ENCODE measurements at places on chromosomes 11 and 22.

DNA sequence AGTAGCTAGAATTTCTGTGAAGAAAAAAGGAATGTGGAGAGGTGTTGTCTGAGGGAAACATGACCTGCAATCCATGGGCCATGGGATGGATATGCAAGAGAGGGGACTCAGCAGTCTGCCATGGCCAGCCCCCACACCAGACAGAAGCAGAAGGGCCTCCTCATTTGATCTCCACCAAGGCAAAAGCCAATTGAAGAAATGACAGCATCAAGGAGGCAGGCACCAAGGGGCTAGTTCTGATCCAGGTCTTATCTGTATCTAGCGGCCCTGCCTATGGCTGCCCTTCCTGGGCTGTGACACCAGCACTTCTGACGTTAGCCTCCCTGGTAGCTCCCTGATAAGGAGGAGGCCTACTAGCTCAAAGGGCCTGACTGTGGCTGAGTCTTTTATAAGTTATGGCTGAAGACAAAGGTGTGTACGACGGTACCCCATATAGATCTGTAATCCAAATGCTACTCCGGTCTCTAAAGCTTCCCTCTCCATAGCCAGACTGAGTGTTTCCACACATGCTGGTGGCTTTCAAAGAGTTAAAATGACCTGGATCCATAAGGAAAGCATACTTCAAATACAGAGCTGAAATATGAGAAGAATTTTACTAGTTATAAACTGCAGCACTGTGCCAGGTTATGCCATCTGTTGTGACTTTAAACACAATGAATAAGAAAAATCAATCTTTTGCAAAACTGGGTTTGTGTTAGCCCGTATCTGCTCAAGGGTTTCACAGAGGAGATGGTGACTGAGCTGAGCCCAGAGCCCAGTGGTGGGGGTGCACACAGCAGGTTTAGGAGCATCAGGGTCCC, 34.4 kb downstream of the HIRA start:
- DNase-seq, result no peak

DNA sequence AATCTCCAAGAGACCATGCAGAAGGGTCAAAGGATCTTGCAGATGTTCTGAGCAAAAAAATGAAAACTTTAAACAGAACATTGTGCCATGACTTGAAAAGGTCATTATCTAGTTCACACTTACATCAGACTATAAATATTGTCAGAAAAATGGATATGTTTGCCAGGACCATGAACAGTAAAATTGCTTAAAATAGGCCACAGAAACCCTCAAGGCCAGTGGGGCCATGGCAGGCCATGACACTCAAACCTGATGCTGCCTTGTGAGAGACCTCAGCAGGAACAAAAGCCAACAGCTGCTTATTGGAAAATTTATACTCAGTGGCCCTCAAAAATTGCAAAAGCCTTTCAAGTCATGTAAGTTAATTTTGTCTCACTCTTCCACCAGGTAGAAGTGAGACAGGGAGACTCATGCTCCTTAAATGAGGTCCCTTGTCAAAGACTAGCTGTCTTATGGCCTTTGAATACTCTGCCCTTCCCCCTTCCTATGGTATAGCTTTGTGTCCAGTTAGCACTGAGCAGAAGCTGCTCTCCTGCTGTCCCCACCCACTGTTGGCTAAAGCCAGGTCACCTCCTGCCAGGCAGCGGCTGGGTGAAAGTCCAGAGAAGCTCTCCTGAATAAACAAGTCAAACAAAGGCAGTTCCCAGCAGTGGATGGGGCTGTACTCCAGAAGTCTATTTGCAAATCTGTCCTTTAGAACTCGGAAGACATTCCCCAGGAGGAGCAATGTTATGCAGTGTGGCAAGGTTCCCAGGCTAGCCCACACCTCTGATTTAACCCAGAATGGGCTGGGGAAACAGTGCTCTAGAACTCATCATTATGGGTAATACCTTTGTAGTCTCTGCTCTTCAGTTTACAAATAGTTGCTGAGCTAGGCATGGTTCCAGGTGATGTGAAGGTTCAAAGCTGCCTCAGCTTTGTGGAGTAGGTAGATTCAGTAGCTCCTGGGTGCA, 21.4 kb downstream of the ADM start:
- no peak for DNase-seq

DNA sequence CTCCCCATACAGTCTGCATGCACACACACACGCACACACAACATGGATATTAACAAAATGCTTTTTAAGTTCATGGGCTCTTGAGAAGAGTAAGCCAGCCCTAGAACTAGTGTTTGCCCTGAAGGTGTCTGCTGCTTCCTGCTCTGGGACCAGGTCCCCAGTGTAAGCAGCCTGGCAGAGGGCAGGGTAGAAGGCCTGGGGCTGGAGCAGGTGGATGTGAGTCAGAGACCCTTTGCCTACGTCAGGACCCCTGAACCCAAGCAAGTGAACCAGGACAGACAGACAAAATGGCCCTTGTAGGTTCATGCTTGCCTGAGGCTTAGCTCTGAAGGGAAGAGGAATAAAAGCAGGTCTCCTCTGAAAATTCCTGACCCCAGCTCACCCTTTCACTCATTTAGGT, 357.9 kb downstream of the TBC1D22A start:
- no peak for DNase-seq

DNA sequence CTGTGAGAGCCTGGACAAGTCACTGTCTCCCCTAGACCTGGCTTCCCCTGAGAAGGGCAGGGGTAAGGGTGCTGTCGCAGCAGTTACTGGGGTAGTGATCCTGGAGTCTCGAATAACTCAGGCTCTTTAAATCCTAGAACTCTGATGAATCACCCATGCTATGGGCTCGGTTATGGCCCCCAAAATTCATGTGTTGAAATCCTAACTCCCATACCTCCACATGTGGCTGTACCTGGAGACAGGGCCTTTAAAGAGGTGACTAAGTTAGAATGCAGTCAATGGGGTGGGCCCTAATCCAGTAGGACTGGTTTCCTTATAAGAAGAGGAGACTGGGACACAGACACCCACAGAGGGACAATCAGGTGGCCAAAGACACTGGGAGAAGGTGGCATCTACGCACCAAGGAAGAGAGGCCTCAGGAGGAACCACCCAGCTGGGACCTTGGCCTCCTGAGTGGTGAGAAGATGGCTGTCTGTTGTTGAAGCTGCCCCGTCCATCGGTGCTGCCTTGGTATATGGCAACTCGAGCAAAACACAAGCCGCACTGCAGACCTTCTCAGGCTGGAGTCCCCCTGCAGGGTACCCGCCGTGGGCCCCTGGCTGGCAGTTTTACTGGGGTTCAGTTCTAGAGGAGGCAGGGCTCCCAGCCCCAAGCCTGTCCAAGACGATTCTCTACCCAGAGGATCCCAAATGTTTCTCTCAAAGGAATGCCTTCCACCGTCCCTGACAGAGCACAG, 48.8 kb upstream of the SHISAL1 start:
- no peak for DNase-seq

- DNase-seq, result no peak
Measured at GRCh38 chr11:132358573-132358953, 988.1 kb downstream of the NTM start.

GRCh38 chr11:78656984-78657383, 82.3 kb upstream of the NARS2 start:
- no peak for DNase-seq

GRCh38 chr11:1298695-1299492, 10.5 kb downstream of the TOLLIP start:
- DNase-seq, result no peak

DNA sequence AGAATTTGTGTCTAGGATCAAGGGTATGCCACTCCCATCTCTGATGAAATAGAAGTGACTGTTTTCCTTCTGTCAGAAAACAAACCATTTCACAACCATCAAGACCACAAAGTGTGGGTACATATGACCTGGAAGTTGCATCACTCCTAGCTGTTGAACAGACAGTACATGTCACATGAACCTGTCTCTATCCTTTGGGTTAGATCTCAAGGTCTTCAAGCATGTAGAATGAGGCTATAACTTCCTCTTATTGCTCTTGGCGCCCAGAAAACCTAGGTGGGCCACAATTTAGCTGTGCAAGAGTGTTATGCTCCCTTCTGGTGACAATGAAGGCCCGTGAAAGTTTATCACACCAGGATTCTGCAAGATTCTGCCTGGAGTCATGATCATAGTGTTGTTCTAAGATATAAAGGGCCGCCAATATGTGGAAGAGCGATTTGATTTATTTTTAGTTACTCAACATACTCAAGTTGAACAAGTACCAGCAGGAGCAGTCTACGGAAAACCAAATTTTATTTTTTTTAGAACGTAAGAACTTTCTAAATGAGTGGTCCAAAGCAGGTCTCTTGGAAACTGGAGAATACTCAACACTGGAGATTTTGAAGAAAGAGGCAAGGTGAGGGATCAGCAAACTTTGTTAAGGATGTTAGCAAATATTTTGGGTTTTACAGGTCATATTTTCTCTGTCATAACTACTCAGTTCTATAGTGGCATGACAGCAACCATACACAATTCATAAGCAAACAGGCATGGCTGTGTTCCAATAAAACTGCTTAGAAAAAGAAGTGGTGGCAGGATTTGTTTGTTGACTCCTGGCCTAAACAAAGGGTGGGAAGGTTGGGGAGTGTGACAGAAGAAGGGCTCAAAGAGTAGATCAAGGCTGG, 101.8 kb downstream of the USP35 start:
- DNase-seq, result no peak

DNA sequence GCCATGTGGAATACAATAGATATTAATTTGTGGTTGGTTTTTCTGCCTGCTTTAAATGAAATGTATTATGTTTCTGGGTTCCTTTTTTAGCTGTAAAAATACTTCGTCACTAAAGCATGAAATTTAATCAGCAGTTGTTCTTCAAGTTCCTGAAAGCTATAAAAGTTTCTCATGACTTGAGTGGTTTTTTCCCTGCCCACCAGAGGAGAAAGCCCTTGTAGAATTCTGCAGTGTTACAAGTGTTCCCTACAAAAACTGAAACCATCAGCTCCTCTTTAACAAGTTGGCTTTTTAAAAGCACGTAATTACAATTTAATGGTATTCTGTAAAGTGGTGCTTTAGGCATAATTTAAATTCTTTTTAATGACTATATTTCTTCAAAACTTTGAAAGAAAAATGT, 56.2 kb downstream of the PANX1 start:
- DNase-seq, result no peak

DNA sequence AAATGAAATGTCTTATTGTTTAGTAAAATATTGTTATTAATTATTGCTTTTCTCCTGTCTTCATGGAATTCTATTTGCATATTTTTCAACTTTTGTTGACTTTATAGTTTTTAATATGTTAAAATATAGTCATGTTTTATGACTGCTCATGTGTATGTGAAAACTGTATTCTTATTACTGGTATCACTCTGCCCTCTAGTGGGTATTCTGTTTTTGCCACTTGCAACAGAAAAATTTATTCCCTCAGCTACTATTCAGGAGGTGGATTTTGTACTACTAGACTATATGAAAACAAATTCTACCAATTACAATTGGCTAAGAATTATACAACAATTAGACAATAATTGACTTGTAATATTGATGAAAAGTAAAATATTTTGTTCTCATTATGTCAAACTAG, 45.0 kb downstream of the OR4C6 start:
- DNase-seq, result no peak

DNA sequence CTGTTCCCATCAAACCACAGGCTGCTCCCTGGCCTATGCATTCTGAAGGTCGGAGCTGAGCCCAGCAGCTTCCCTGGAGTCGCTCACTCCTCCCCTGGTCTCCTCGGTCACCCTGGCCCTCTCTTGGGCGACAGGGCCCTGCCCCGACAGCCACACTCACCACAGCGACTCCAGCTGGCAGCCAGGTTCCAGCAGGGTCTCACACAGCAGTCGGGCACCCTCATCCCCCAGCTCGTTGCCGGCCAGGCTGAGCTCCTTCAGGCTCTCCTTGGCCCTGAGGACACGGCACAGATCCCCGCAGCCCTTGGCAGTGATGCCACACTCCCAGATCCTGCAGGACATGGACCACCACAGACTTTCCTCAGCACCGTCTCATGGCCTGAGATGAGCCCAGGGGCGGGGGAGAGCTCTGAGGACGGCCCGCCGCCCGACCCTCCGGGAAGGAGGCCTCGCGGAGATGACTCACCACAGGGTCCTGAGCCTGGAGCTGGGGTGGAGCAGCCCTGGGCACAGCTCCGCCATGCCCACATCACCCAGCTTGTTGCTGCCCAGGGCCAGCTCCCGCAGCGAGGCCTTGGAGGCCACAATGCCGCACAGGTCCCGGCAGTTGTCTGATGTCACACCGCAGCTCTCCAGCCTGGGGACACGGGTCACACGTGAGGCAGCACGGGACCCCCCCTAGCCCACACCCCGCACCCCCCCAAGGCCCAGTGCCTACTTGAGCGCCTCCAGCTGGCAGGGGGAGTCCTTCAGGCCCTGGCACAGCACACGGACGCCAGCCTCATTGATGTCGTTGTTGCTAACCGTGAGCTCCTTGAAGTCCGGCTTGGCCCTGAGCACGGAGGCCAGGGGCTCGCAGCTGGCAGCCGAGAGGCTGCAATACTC, 8.5 kb downstream of the RNH1 start:
- no peak for DNase-seq

DNA sequence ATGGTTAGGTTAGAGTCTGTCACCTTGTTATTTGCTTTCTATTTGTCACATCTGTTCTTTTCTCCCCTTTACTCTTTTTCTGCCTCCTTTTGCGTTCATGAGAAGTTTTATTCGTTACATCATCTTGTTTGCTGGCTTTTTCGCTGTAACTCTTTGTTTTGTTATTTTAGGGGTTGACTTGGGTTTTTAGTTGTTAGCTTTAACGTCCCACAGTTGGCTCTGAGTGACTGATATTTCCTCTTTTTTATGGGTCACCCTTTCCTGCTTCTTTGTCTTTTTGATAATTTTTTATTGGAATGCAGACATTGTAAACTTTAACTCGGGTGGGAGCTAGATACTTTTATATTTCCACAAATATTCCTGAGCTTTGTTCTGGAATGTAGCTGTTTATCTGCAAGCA, 13.3 kb upstream of the TNNT3 start:
- DNase-seq, result no peak

GRCh38 chr11:105003151-105003550, 19.8 kb downstream of the CASP5 start:
- DNase-seq, result no peak

GRCh38 chr11:128789497-128790150, 77.5 kb downstream of the KCNJ1 start:
- DNase-seq, result no peak

GRCh38 chr11:17811352-17811751, 76.8 kb downstream of the KCNC1 start:
- DNase-seq, result no peak

GRCh38 chr11:4050138-4050537, 44.5 kb upstream of the RRM1 start:
- no peak for DNase-seq

DNA sequence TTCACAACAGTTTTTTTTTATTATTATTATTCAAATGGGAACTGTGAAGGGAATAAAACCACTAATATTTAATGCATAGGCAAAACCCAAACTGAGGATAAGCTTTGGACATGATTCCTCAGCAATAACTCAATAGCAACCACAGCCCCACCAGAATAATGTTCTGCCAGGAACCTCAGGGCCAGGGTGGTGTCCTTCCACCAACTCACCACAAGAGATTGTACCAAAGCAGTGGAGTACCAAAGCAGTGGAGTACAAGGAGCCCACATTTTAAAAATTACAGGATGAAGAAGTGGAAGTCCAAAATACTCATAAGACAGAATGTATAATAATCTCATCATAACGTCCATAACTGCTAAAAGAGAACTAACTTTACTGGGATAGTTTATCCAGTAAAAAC, 32.5 kb upstream of the FZD4 start:
- no peak for DNase-seq

- DNase-seq, result no peak
Measured at GRCh38 chr11:66546966-66547661, 411 bp downstream of the ACTN3 start.
